Cortex of kidney (tissue), 1 donor: ENCODE measurements at places on chromosomes 1 and 21.

DNA sequence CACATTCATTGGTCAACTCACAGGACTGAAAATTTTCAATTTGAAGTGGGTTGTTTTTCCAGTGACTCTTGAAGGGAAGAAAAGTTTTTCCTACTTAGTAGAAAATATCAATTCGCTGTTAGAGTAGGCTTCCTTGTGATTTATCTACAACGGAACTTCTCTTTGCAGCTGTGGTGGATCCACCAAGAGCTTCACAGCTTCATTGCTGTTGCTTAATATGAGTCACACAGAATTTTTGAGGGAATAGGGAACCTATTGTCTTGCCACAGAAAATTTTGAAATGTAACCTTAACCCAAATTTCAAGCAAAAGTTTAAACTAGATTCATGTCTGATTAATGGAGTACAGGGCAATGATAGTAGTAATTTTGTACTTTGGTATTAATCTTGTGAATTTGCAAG lies 58.4 kb upstream of the IFI44L start:
- DNase-seq, result no peak

GRCh38 chr1:115672224-115673009 lies 30.6 kb downstream of the VANGL1 start:
- DNase-seq, result no peak

DNA sequence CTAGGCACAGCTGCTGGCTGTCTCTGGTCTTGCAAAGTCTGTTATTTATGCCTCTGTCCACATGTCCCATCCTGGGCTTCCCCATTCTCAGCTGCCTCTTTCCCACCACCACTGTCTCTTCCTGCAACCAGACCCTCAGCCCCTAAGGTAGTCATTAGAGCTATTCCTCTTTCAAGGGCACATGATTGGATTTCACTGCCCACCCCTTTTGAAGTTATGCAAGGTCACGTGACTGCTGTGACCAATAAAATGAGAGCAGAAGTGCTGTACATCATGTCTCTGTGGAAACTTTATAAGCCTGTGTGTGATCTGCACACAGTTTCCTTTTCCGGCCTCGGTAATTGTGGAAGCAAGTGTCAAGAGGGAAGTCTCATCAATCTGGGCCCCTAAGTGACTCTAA lies 136.6 kb upstream of the HMGB4 start:
- no peak for DNase-seq

DNA sequence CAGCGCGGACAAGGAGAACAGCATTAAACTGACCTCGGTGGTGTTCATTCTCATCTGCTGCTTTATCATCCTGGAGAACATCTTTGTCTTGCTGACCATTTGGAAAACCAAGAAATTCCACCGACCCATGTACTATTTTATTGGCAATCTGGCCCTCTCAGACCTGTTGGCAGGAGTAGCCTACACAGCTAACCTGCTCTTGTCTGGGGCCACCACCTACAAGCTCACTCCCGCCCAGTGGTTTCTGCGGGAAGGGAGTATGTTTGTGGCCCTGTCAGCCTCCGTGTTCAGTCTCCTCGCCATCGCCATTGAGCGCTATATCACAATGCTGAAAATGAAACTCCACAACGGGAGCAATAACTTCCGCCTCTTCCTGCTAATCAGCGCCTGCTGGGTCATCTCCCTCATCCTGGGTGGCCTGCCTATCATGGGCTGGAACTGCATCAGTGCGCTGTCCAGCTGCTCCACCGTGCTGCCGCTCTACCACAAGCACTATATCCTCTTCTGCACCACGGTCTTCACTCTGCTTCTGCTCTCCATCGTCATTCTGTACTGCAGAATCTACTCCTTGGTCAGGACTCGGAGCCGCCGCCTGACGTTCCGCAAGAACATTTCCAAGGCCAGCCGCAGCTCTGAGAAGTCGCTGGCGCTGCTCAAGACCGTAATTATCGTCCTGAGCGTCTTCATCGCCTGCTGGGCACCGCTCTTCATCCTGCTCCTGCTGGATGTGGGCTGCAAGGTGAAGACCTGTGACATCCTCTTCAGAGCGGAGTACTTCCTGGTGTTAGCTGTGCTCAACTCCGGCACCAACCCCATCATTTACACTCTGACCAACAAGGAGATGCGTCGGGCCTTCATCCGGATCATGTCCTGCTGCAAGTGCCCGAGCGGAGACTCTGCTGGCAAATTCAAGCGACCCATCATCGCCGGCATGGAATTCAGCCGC lies 2.5 kb downstream of the S1PR1 start:
- DNase-seq, result no peak

DNA sequence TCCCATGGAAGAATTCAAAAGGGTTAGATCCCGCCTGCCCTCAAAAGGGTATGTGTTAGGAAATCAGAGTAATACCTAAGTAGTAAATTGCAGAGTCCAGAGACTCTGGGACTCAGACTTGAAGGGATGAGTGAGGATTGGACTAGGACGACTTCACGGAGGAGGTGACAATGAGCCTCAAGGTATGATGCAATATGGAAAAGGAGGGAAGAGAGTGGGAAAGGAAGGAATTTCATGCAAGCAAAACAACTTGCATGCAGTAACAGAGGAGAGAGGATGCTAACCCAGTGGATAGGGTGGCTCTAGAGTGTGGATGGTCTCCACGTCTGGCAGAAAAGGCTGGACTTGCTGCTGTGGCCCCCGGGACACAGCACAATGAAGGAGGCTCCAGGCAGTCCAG lies 4.8 kb downstream of the CAPN2 start:
- no peak for DNase-seq
